ENCODE measurements at places on chromosomes 4 and X. TPM values are rescaled to one million over a fixed set of nuclear protein-coding genes. Genes with fewer than 3 reads are reported as not detected.

DNA sequence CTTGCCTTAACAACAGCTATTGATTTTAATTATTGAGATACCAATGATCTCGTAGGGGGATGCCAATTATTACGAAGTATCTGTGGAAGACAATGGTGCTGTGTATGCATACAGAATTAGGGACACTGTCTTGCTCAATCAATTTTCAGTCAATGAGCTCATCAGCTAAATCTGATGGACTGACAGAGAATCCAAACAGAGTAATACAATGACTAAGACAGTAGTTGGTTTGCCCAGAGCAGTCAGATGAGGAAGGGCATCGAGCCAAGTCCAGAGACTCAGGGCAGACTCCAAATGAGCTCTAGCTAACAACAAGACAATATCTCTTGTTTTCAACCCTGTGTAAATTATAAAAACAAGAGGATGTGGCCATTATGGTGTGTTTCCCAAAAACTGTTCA, 14.7 kb upstream of the GSX2 start:
- H3K36me3 ChIP-seq: no peaks in the 10 kb centered on the region
- H3K27me3 ChIP-seq: no peaks in the 10 kb centered on the region
- H3K27ac ChIP-seq: no peak overlapping the region
- DNase-seq: no peak
- no peaks in the 10 kb centered on the region for H3K4me1 ChIP-seq

DNA sequence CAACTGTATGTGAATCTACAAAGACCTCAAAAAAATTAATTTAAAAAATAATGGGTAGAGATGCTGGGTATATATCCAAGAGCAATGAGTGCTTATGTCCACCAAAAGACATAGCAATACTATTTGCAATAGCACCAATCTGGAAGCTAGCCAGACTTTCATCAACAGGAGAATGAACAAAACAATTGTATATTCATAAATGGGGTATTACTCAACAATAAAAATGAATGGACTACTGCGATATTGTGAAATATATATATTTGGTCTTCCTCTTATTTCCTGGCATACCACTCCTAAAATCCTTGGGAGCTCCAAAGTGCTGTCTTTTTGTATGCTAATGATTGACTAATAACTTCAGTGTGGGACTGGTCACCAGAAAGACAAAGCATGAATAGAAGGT, 77.5 kb downstream of the MSN start:
- no peak overlapping the region for H3K4me3 ChIP-seq
- peaks cover 47% of the 10 kb centered on the region for H3K4me1 ChIP-seq
- H3K27me3 ChIP-seq: no peaks in the 10 kb centered on the region

The MORC4 gene
- 9.5 TPM for total RNA-seq

- peaks cover 12% of the 10 kb centered on the region for H3K36me3 ChIP-seq
- H3K4me1 ChIP-seq: no peaks in the 10 kb centered on the region
- no peak for DNase-seq
- H3K4me3 ChIP-seq: no peak overlapping the region
- H3K27ac ChIP-seq: no peak overlapping the region
Measured at GRCh38 chr4:150683775-150684350, 101.9 kb downstream of the MAB21L2 start.

All from naive thymus-derived CD8-positive, alpha-beta T cell (primary cell).